ENCODE measurements at places on chromosomes 6 and 20. TPM values are rescaled to one million over a fixed set of nuclear protein-coding genes. Genes with fewer than 3 reads are reported as not detected.

The LY6G6C gene
- not detected for polyA plus RNA-seq

DNA sequence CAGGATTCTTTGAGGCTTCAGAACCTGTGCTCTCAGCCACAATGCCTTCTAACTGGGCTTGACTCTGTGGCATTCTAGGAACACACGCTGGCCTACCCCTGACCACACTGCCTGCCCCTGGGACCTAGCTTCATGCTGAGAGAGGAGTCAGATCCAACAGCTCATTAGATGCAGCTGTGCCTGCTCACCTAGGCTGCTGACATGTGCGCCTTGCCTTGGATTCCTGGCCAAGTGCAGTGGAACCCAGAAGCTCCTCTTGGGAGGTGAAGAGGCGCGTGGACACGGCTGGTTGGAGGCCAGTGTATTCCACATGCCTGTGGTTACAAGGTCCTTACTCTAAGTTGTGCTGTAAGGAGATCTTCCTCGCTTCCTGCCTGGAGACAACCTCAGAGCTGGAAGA, 24.7 kb upstream of the KCNK16 start:
- DNase-seq: no peak

DNA sequence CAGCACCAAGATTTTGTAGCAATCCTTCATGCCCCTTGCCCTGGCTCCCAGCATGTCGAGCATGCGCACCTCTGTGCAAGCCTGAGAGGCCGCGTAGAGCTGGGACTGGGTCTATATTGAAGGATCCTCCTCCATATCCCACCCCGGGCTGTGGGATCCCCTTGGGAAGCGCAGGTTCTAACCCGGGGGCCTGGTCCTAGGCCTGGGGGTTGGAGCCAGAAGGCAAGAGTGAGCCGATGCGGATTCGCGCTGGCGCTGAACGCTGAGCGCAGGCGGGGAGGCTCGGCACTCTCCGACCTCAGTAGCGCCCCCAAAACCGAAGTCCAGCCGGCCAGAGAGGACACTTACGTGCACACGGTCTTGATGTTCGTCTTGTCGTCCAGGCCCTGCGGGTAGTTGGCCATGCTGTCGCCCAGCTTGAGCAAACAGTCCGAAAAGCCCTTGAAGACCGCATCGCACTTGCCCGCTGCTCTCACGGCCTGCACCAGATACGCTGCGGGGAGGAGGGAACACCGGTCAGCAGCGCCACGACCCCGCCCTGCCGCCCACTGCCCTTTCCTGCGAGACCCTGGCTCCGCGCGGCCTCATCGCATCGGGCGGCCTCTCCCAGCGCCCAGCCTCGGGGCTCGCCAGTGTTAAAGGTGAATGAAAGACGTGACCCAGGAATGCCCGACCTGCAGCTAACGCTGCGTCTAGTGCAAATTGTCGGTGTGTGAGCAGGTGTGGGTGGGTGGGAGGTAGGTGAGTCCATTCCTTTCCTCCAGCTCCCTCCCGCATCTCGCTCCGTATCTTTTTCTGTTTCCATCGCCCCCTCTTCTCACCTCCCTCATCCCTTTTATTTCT, 4.5 kb downstream of the NRN1 start:
- peak; percentile 7 for DNase-seq

The PBOV1 gene
- not detected for polyA plus RNA-seq

DNA sequence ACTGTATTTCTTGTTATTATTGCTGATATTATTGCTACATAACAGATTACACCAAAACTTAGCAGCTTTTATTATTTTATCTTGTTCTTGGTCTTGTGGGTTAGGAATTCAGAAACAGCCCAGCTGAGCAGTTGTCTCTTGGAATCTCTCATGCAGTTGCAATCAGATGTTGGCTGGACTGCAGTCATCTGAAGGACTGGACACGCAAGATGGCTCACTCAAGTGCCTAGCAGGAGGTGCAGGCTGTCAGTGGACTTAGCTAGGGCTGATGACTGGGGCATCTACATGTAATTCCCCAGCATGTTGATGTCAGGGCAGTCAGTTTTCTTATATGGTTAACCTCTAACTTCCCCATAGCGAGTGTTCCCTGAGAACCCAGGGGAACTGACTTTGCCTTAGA, 128.6 kb upstream of the PLCB4 start:
- DNase-seq: no peak

The RBM24 gene
- not detected for polyA plus RNA-seq

GRCh38 chr6:87473419-87473903, 687 bp downstream of the SLC35A1 start:
- DNase-seq: no peak

DNA sequence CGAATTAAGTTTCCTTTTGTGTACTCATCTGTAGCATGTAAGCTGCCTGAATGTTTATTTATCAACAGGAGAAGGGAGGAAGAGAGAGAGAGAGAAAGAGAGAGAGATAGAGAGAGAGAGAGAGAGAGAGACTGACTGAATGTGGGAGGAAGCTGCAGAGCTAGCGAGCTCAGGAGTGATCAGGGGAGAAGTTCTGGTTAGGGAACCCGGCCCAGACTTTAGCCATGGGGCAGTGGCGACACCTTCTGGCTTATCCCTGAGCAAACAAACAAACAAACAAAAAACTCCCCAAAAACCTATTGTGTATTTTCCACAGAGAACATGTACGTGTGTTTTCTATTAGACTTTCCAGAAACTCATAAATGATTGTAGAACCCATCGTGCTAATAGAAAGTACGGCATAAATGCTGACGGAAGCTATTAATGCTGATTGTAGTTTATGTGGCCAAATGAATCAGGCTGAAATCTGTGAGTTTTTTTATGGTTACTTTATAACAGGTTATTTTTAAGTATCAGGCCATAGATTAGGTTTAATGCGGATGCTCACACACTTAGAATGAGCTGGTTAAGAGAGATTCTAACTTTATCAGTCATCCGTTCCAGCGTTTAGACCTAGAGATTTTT, 92.8 kb downstream of the CLIC5 start:
- DNase-seq: peak; percentile 24

The B3GAT2 gene
- polyA plus RNA-seq: 0.13 TPM

DNA sequence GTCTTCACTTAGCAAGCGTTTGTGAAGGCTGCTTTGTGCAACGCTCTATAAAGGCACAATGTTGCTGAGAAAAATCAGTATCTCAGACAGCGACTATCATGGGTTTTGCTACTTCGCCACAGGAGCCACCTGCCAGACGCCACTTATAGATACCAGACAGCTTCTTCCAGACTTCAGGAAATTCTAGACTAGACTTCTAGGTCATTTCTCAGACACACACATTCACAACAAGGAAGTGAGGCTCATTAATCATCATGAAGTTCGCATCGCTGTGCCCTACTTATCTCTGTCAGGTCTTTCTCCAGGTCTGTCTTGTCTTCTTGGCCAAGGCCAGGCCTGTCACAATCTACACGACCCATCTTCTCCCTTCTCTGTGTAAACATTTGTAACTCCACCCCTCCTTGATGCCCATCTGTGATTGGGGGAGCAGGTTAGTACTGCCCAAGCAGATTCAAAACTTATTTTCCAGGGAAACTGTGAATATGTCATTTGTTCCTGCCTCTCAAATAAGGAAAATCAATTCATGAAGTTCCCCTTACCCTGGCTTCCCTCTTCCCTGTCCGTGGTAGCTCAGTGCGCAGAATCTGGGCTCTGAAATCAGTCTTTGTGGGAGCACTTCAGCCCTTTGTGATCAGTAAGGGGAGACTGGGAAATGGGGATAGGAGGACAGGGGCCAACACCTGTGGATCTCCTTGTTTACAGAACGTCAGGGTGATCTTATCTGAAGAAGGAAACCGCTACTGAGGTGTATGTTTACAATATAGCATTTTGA, 115.5 kb downstream of the TNFAIP3 start:
- DNase-seq: no peak

DNA sequence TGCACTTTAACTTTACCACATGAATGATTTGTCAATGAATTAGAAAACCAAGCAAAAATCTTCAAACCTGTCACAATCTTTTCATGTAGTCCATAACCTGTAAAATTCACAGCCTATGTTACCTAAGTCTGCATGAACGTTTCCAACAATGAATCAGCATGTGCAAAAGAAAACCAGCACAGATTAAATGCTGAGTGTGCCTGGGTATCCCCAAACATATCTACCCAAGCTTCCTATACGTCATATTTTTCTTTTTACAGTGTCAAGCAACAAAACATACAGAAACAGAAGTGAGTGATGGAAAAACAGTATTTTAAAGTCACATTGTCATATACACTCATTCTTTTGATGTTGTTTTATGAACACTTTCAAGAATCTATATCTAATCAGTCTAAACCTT, 713.5 kb downstream of the RFPL4B start:
- DNase-seq: no peak

DNA sequence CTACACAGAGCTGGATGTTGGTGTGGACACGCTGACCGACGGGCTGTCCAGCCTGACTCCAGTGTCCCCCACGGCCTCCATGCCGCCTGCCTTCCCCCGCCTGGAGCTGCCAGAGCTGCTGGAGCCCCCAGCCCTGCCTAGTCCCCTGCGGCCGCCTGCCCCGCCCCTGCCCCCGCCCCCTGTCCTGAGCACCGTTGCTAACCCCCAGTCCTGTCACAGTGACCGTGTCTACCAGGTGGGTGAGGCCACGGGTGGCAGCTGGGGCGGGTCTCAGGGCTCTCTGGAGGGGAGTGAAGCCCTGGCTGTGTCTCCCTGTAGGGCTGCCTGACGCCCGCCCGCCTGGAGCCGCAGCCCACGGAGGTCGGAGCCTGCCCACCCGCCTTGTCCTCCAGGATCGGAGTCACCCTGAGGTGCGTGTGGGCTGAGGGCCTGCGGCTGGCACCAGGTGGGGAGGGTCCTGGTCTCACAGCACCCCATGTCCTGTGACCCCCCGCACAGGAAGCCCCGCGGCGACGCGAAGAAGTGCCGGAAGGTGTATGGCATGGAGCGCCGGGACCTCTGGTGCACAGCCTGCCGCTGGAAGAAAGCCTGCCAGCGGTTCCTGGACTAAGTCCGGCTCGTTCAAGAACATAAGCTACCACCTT, 2.9 kb downstream of the SLC2A4RG start:
- DNase-seq: no peak

GRCh38 chr6:48563433-48563832, 452.4 kb upstream of the PTCHD4 start:
- no peak for DNase-seq

The PERP gene
- not detected for polyA plus RNA-seq

GRCh38 chr6:110874880-110875547, 429 bp downstream of the AMD1 start:
- peak; percentile 57 for DNase-seq

The MOXD1 gene
- 7.2 TPM for polyA plus RNA-seq

The ADGB gene
- not detected for polyA plus RNA-seq

- DNase-seq: no peak
Observed at GRCh38 chr6:48073976-48074767, 36.8 kb downstream of the PTCHD4 start.

- no peak for DNase-seq
Observed at GRCh38 chr20:46253391-46253790, 54.9 kb downstream of the CDH22 start.

DNA sequence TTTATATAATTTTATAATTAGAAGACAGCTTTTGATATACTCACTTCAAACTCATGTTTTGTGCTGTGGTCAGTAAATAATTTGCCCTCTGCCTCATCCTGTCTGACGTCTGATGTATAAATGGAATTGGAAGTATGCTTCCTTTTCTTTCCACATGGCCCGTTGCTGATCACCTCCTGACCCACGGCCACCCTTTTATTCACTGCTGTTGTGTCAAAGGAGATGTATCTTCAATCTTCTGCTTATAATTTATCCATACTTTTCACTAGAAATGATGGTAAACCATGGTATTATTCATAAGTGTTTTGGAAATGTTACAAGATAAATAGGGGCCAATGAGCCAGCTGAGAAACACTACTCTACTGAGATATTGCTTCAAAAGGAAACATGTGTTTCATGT, 841.8 kb downstream of the PHF3 start:
- DNase-seq: no peak

DNA sequence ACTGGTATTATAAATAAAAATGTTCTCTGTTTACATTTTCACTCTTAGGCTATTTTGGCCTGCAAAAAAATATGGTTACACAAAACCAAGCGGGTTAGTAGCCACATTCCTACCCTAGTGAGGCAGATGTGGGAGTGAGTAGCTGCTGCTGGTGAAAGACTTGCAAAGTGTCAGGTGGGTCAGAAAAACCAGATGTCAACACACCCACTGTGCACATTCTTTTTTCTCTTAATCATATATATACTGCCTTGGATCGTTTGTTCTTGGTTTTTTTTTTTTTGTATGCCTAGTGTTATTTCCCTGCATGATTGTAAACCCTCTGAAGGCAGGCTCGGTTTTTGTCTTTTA, 68.0 kb upstream of the TFB1M start:
- DNase-seq: no peak

GRCh38 chr20:24730750-24731149, 218.3 kb upstream of the CST7 start:
- no peak for DNase-seq

The GPRC6A gene
- polyA plus RNA-seq: not detected

The PPP1R16B gene
- polyA plus RNA-seq: 27.6 TPM

- DNase-seq: no peak
Observed at GRCh38 chr20:36646678-36647077, 682 bp upstream of the SLA2 start.

DNA sequence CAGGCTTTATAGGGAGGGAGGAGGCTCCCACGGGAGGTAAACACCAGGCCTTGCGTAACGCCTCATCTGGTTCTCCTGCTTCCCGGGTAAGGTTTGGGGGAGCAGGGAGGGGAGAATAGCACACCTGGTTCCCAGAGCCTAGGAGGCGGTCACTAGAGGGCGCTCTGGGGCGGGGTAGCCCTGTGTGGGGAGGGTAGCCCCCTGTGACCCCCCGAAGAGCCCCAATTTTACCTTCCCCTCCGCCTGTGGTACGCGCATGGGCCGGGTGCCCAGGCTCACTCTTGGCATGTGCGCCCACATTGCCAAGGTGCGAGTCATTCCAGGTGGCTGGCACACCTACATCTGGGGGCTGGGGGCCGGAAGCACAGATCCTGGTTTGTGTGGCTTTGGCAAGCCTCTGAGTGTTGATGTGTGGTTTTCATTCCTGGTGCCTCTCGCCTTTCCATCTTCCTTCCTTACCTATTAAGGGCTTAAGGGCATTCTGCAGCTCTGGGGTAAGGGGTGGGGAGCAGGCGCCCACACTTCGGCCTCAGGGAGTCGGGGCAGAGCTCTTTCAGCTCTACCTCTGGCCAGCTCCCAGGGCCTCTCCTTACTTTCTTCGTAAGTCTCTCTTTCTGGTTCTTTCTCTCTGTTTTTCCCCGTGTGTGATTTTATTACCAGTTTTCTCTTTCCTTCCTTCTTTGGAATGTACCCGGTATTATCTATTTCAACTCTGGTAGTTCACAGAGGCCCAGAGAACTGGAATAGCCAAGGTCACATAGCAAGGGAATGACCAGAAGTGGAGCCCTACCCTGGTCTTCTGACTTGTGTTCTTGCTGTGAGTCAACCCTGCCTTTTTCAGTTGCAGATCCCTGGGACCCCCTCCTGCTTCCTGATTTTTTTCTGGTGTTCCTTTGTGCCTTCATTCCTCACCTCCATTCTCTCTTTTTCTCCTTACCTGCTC, 492 bp upstream of the RNF39 start:
- DNase-seq: no peak

The LY6G6F gene
- 0.75 TPM for polyA plus RNA-seq

- DNase-seq: no peak
Observed at GRCh38 chr6:31321820-31322219, 35.2 kb downstream of the HLA-B start.

DNA sequence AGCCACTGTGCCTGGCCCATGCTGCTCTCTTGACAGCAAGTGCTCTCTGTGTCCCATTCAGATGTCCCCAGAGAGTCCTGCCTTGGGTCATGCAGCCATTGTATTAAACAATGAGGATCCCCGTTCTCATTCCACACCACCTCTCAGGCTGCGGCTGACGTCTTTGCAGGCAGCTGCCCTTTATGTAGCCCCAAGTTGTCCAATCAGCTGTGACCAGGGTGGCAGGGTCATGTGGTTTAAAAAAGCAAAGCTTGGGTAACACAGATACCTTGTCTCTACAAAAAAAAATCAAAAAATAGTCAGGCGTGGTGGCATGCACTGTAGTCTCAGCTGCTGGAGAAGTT, 13.2 kb downstream of the GCNT2 start:
- DNase-seq: peak; percentile 60
